BE2C (cell line): ENCODE measurements at places on chromosomes 16 and 17.
A peak's percentile ranks its signal among the peaks of the same experiment; 100 is the strongest.

GRCh38 chr16:53757971-53758609, 54.1 kb downstream of the FTO start:
- DNase-seq = no peak

DNA sequence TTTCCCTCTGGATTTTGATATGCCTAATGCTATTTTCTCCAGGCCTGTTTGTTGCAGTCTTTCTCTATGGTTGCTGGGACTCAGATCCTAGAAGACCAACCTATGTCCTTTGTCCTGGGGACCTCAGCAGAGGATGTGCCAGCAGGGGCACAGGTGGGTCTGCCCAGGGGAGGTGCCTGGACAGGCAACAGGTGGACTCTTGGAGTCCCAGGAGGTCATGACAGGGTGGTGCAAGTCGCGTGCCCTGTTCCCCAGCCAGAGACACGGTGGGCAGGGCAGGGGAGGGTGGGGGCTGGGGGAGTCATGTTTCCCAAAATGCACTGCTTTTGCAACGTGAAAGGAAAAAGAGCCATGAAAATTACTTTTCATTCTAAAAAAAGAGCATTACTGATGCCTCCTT, 26.3 kb upstream of the PLLP start:
- DNase-seq = no peak

- no peak for DNase-seq
These were observed 132.4 kb downstream of the ABCA8 start for GRCh38 chr17:68822719-68823289.

- DNase-seq = no peak
These were observed 14.6 kb downstream of the RBBP6 start for GRCh38 chr16:24553983-24554382.

DNA sequence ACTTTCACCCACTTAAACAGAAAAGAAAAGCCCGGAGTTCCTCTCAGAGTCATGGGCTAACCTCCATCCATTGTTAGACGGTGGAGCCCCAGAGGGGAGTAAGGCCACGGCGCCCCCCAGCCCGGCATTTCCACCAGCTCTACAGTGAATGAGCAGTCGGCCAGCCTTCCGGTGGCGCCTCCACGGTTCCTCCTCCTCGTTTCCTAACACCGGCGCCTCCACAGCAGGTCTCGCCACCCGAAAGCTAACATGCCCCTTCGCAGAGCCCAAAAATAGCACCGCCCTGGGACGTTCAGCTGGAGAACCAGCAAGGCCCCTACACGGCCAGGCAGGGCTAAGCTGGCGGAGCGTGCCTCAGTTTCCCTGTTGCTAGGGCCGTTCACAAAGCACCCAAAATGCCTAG, 858 bp downstream of the MMD start:
- DNase-seq = peak; percentile 54

DNA sequence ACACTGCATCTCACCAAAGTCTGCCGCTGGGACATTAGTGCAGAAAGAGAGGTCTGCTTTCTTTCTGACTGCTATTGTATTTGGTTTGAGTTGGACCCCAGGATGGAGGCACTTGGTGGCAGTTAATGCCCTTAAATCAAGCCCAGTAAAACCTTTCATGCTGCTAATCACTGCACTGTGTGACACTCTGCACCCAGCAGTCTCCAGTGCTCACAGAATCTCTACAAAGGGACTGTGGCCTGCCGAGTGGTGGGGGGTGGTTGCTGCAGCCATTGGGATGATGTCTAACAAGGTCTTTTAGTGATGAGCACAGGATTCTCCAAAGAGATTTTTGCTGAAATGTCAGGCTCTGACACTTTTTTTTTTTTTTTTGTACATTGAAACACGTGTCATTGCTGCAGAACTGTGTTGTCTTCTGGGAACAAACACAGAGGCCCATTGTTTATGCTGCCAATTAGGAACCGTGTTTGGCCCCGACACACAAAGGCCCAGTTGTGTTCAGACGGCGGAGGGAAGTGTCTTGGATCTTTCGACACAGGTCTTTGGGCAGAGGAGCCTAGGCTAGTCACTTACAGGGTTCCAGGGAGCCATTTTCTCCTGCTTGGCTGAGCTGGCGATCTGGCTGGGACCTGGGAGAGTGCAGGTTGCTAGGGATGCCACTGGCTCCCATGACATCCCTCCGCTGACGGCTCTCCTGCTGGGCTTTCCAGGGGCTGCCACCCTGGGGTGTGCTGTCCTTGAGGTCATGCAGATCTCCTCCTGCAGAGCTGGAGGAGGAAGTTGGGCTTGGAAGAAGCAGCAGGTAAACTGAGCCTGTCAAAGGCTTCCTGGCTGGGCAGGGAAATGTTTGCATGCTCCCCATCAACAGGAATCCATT, 16.2 kb upstream of the TNRC6C start:
- no peak for DNase-seq

DNA sequence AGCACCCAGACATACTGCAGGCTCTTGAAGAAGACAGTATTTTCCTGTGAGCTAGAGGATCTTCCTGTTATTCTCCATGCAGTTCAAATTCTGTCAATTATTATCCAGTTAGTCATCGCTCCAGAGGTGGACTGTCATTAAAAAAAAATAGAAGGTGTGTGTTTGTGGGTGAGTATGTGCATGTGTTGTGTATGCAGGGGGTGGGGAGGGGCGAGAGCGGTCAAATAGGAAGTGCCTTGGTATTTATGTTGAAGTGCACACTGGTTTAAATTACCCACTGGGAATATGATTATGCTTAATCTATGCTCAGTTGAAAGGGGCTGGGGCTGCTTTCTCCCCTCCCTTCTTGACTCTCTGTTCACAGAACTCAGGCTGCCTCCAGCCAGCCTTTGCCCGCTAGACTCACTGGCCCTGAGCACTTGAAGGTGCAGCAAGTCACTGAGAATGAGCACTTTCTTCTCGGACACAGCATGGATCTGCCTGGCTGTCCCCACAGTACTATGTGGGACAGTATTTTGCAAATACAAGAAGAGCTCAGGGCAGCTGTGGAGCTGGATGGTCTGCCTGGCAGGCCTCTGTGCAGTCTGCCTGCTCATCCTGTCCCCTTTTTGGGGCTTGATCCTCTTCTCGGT, at the start of gene HSD17B2:
Gene HSD17B2 (plus strand): TSS at position 273 of the 632 bp plus-strand sequence. CDS start 172 bp downstream, at position 445.
- no peak for DNase-seq

DNA sequence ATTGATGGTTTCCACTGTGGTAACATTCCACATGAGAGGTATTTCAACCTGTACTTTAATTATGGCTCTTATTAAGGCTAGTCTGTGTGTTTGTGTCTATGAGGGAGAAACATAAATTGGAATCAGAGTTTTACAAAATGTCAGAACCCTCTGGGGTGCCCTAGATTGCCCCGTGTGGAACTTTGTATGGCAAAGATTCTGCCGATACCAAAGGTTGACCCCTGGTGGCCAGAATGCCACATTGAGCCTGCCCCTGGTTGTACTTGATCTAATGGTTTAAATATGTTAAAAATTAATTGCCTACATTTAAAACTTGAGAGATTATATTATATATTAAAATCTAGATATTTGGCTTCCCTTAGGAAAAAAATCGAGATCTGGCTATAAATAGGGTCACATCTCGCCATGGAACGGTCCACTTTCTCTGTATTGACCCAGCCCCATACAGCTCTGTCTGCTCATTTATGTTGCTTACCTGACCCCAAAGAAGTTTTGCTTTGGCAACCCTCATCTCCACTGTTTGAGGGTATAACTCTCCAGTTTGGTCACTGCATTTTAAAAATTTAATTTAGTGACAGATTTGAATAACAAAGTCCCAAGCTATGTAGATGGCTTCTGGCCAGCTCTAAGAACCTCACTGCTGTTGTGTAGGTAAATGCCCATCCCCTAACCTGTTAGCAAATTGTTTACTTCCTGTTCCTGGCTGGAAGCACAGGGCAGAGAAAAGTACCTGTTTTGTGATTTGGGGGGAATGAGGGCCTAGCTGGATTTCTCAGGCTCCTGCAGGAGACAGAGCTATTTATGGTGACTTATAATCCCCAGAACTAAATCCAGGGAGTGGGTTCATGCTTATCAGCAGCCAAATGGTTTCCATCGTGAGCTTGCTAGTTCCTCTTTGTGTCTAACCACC, 95.0 kb downstream of the PLCG2 start:
- peak; percentile 43 for DNase-seq
